Left ventricle myocardium superior (tissue), 1 donor: ENCODE measurements at places on chromosomes 2 and 18. TPM values are rescaled to one million over a fixed set of nuclear protein-coding genes. Genes with fewer than 3 reads are reported as not detected.

Gene SOS1
- total RNA-seq: 26.0 TPM

Gene MYOM1
- 724 TPM for total RNA-seq

GRCh38 chr2:235663875-235664274, 170.0 kb downstream of the AGAP1 start:
- DNase-seq: no peak

DNA sequence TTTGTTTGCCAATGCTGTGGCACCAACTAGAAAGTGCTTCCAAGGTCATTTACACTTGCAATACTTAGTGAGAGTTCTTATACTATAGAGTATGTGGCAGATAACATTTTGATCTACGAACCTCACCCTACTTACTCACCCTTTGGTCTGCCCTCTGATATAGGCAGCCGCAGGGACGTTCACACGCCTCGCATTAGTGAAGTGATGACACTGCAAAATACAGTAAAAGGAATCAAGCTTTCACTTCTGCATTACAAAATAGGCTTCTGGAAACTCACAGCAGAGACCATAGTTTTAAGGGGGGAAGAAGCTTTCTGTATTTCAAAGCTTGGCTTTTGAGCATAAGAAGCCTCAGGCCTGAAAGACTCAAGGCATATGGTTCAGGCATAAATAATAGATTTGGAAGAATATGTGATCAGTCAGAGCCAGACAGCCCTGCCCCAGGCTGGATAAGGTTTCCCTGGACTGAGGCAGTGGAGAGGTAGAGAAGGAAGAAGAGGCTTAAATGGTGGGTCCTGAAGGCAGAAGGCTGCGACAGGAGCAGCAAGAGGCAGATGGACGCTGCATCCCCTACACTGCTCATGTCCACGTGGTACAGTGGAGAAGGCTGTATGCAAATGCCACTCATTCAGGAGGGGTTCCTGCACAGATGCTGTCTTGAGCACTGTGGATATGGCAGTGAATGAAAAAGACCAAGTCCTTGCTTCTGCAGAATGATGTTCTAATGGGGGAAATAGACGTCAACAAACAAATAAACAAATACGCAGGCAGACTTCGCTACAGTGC, 63.1 kb downstream of the FECH start:
- DNase-seq: no peak

- DNase-seq: no peak
Measured at GRCh38 chr2:174487820-174488162, 962 bp upstream of the GPR155 start.

Gene POTEJ
- not detected for total RNA-seq

DNA sequence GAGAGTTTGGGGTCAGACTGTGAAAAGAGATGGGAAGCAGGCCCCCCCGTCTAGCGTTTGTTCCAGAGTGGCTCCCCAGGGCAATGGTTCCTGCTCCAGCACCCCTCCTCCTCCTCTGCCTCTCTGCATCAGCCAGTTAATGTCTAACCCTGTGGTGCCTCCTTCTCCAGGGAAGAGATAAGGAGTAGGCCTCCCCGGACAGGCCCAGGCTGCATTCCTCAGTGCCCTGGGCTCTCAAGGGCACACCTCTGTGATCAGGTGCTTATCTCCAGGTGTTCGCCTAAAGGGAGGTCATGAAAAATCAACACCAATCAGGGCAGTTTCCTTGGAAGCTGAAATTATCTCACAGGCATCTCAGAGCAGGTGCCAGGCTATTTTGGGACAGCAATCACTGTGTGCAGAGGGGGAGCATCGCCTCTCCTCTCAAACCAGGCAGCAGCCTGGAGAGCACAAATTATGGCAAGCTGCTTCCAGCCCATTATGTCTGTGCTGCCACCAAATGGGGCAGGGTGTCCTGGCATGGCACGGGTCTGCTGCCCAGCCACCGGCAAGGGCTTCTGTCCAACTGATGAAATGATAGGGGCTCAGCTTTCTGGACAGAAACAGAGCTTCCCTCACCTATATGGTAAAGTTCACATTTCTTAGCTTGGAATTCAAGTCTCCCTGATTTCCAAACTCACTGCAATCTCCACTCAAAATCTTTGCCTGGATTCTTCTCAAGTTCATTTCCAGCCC, 255.8 kb upstream of the SLC14A2 start:
- no peak for DNase-seq
